ENCODE measurements at places on chromosomes 1 and 21. TPM values are rescaled to one million over a fixed set of nuclear protein-coding genes. Genes with fewer than 3 reads are reported as not detected.

Gene ZMYND12
- 0.78 TPM for total RNA-seq

Gene AKNAD1
- total RNA-seq = 1.7 TPM

Gene MEGF6
- total RNA-seq = 11.2 TPM

Gene SPRR2E
- total RNA-seq = not detected

Gene RIMKLA
- 2.5 TPM for total RNA-seq

Gene SPRR2G
- total RNA-seq = not detected

Gene PRKCZ
- 4.8 TPM for total RNA-seq

GRCh38 chr1:103942029-103942428 lies 192.3 kb downstream of the AMY1C start:
- no peak for DNase-seq

DNA sequence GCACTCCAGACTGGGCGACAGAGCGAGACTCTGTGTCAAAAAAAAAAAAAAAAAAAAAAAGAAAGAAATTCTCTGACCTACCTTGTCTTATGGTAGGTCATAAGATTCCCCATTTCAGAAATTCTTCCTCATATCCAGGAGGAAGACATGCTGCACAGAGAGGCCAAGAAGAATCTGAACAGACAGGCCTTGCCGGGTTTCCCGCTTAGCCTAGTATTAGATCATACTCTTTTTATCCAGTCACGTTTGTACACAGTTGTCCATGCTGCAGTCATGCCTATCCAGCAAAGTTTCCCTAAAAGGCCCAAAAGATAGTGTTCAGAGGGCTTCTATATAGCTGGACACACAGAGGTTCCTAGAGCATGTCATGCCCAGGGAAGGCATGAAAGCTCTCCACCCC lies 93.6 kb upstream of the CHODL start:
- DNase-seq = no peak

DNA sequence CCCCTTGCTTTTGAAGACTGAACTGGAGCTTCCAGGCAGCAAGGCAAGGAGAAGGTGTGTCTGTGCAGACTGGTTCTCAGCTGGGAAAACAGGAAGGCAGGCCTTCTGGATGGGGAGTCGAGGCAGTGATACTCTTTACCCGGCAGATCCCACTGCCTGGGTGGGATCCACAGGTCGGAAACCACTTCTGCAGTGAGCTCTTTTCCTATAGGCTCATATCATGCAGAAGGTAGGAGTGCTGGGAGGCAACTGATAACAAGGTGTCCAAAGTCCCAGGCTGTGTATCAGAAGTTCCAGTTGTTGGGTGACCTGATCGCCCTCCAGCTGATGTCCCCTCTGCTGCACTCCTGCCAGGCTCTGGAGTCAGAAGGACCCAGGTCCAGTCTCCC lies 17.1 kb downstream of the ACOT11 start:
- DNase-seq = no peak

- DNase-seq = no peak
Measured at GRCh38 chr1:24319312-24319863, at the start of gene GRHL3. GRHL3 (plus strand) TSS chr1:24319357; CDS start chr1:24319552, 195 bp downstream.

DNA sequence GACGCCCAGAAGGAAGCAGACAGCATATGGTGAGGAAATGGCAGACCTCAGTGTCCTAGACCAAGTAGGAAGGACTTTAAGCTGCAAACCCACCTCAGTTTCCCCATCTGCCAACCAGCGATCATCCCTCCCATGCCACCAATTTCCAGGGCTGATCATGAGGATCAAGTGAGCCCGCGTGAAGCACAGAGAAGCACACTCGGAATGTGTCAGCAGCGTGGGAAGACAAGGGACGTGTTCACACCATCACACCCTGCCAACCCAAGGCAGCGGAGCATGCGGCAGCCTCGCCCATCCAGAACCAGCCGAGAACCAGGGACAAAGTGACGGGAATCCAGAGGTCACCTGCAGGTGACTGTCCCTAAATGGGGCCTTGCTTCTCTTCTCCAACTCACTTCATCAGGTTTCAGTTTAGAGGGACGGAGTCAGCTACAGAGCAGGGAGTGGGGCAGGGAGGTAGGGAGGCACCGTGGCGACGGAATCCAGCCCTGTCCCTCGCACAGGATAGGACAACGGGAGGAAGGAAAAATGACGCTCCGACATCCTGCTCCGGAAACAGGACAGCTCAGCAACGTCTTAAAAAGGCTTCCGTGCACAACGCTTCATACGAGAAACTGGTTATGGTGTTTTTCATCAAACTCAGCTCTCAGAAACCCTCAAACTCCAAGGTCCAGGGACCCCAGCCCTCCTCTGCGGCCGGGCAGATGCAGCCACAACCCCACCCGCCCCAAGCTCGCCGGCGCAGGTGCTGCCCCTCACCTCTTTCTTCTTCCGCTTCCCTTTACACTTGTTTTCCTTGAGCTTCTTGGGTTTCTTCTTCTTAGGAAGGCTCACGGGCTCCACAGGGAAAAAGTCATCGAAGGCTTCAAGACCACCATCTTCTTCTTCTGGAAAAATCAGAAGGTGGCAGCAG lies 12.5 kb downstream of the CHD5 start:
- no peak for DNase-seq

DNA sequence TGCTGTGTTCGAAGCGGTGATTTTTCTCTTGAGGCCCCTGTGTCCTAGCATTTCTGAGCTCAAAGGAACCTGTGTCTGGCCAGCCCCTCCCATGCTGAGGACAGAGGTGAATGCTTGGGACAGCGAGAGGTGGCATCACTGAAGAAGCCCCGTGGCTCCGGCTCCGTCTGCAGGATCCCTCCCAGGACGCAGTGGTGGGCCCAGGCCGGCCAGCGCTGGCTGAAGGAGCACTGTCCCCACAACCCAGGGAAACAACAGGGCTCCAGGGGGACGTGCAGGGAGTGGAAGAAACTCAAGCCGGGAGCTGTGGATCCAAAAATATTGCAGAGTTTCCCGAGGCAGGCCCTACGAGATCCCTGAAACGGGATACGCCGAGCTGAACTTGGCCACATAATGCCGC lies 164.0 kb upstream of the ARHGEF16 start:
- DNase-seq = no peak

- DNase-seq = no peak
Measured at GRCh38 chr1:3842912-3843311, 14.1 kb downstream of the CEP104 start.

DNA sequence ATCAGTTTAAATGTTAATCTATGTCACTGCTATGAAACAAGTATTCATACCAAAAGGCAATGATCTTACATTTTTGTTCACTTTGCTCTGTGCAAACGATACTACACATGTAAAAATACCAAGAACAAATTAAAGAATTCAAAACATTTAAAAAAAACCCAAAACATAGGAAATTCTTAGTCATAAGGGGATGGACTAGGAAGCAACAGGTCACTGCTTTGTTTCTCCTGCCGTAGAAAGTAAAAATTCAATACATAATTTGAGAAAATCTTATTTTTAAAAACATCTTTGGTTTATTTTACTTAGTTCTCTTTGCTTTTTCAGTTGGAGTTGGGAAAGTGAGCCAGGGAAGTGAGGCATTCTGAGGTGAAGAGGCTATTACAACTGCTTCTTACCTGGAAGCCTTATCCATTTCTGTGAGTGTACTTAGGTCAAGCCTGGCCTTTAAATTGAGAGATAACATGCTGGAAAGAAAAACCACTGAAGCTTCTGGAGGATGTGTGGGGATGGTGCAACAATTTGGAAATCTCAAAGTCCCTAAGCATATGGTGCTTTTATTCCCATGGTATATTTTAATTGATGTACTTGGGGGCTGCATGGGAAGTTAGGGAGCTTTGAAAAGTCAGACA lies 183.5 kb downstream of the CDC42BPA start:
- DNase-seq = no peak

DNA sequence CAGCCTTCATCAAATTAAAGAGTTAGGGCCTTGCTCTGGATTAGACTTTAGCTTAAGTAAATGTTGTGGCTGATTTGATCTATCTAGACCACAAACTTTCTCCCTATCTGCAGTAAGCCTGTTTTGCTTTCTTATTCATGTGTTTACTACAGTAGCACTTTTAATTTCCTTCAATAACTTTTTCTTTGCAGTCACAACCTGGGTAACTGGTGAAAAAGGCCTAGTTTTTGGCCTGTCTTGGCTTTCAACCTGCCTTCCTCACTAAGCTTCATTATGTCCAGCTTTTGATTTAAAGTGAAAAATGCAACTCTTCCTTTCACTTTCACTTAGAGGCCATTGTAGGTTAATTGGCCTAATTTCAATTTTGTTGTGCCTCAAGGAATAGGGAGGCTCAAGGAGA lies 12.5 kb upstream of the LPGAT1 start:
- no peak for DNase-seq

DNA sequence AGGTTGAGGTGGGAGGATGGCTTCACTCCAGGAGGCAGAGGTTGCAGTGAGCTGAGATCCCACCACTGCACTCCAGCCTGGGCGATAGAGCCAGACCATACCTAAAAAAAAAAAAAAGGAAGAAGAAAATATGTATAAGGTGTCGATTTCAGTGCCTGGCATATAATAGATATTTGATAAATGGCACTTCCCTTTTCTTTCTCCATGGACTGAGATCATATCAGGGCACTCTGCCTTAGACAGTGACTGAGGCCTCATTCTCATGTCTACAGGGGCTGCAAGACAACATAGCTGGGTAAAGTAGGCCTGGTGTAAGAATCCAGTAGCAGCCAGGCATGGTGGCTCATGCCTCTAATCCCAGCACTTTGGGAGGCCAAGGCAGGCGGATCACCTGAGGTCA lies 21.2 kb downstream of the PCAT6 start:
- DNase-seq = no peak

DNA sequence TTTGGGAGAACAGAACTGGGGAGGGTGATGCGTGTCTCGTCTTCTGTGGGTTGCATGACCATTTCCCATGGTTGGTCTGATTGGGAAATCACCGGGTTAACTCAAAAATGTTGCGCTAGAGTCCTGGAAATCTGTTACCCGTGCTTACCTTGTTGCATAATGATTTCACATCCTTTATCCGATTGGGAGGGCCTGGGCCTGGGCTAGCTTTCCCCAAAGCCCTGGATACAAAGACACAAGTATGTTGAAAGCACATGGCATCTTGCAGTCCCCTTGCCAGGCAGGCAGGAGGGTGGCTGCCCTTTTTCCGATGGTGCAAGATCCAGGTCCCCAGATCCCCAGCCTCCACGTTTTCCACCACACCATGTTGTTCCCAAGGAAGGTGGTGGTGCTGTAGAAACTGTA lies 582 bp downstream of the TRPM2 start:
- no peak for DNase-seq

- DNase-seq = peak; percentile 74
Measured at GRCh38 chr1:165452336-165453130, 7.6 kb upstream of the RXRG start.

DNA sequence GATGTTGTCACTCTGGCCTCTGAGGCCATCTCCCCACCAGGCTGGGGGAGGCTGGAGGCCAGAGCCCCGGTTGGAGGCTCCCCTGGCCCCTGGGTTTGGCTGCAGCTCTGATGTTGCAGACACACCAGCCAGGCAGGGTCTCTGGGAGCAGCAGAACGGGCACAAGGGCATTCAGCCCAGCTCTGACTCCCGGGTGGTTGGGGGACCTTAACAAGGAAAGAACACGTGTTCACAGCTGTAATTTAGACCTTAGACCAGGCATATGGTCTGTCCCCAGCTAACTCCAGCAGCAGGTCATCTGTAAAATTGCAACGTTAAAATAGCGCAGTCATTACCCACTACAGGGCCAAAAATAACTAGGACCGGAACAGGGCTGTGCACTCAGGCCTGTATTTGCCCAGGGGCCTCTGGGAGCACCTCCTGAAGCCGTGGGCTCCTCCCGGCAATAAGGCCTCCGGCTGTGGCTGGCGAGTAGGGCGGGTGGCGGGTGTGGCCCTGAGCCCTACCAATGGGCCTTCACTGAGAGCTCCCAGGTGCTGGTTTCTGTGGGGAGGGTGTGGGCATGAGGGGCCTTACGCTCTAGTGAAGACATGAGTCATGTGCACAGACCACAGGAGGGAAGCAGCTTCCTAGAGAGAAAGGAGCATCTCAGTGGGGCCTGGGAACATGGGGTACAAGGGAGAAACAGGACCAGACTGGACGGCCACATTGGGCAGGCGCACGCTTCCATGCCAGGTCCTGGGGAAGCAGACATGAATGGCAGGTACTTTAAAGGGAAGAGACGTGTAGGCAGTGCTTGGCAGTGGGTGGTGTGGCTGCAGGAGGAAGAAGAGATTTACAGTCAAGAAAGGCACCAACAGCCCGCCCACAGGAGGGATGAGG lies 6.1 kb downstream of the LDLRAP1 start:
- DNase-seq = no peak

GRCh38 chr1:59707178-59707791 lies 107.5 kb upstream of the HOOK1 start:
- no peak for DNase-seq

- DNase-seq = no peak
Measured at GRCh38 chr1:33425900-33426299, 5.0 kb downstream of the PHC2 start.

- DNase-seq = no peak
Measured at GRCh38 chr1:116553386-116554115, 17.3 kb downstream of the CD58 start.

DNA sequence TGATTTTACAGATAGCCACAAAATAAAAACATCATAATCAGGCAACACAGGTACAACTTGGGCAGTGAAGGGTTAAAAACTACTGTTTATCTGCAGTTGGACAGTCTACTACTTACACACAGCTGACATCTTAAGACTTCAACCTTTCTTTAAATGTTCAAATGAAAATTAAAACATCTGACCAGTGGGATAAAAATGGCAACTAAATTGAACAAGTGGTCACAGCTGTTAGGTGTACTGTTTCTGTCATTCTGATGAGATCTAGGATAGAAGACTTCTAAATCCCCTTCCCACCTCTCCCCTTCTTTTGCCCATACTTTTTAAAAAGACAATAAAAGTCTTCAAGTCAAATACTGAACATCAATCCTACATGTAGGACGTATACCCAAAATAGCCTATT lies 56.2 kb downstream of the ENAH start:
- no peak for DNase-seq
